ENCODE measurements at places on chromosomes 4 and X. TPM values are rescaled to one million over a fixed set of nuclear protein-coding genes. Genes with fewer than 3 reads are reported as not detected.

GIMD1 gene
- not detected for total RNA-seq

HMX1 gene
- total RNA-seq = not detected

SLIT2 gene
- total RNA-seq = 7.7 TPM

PCSK1N gene
- 1.4 TPM for total RNA-seq

UTP3 gene
- total RNA-seq = 14.3 TPM

DMP1 gene
- total RNA-seq = not detected

VSIG4 gene
- total RNA-seq = not detected

CCDC110 gene
- total RNA-seq = 0.98 TPM

RBMX2 gene
- total RNA-seq = 21.1 TPM

CHST7 gene
- total RNA-seq = 11.7 TPM

UBE2A gene
- 36.9 TPM for total RNA-seq

SPIN4 gene
- total RNA-seq = 1.5 TPM

RAB41 gene
- total RNA-seq = not detected

CTAG1B gene
- total RNA-seq = not detected

FAM149A gene
- 9.7 TPM for total RNA-seq

EVC2 gene
- 13.7 TPM for total RNA-seq

BMPR1B gene
- 2.2 TPM for total RNA-seq

SSX2B gene
- total RNA-seq = not detected

FGF13 gene
- not detected for total RNA-seq

TDO2 gene
- 1.0 TPM for total RNA-seq

STPG2 gene
- not detected for total RNA-seq

CLTRN gene
- total RNA-seq = 0.12 TPM

CYTL1 gene
- 1.9 TPM for total RNA-seq

TRIM60 gene
- total RNA-seq = not detected

LYAR gene
- total RNA-seq = 10.7 TPM

DUSP9 gene
- total RNA-seq = 0.12 TPM

F9 gene
- total RNA-seq = not detected

C4orf17 gene
- not detected for total RNA-seq

SPANXB1 gene
- total RNA-seq = not detected

SLC7A11 gene
- 5.4 TPM for total RNA-seq

COX7B2 gene
- not detected for total RNA-seq

TCP11X2 gene
- not detected for total RNA-seq

TRIM61 gene
- 1.6 TPM for total RNA-seq

PPP2R2C gene
- not detected for total RNA-seq

TEX13D gene
- total RNA-seq = not detected

BMP3 gene
- not detected for total RNA-seq

PPEF2 gene
- not detected for total RNA-seq

FAM9C gene
- total RNA-seq = not detected

RHOXF1 gene
- not detected for total RNA-seq

AKAP4 gene
- total RNA-seq = not detected

CCKAR gene
- not detected for total RNA-seq

SSX4 gene
- not detected for total RNA-seq

CAMK2D gene
- 198 TPM for total RNA-seq

TLR7 gene
- total RNA-seq = not detected

PABPC4L gene
- 0.50 TPM for total RNA-seq

GAGE12E gene
- not detected for total RNA-seq

ACE2 gene
- total RNA-seq = 0.24 TPM

ENPP6 gene
- not detected for total RNA-seq

NAA15 gene
- 20.5 TPM for total RNA-seq

BCLAF3 gene
- total RNA-seq = 2.1 TPM

GAGE2A gene
- total RNA-seq = not detected

DDIT4L gene
- total RNA-seq = 2.7 TPM

DRD5 gene
- not detected for total RNA-seq

NIPAL1 gene
- not detected for total RNA-seq

P2RY4 gene
- not detected for total RNA-seq

GRPR gene
- not detected for total RNA-seq

MAGEH1 gene
- 36.4 TPM for total RNA-seq

PPP4R3C gene
- not detected for total RNA-seq

GPC3 gene
- total RNA-seq = 2.8 TPM
